Fibroblast of skin of left biceps (primary cell): ENCODE measurements at places on chromosomes 2 and 18.

GRCh38 chr2:200496696-200497095 lies 13.2 kb downstream of the KCTD18 start:
- no peak for DNase-seq

GRCh38 chr2:52115750-52116149 lies 1083.8 kb upstream of the NRXN1 start:
- peak; percentile 19 for DNase-seq

- DNase-seq: no peak
Measured at GRCh38 chr2:174595891-174596397, 1.7 kb downstream of the WIPF1 start.

DNA sequence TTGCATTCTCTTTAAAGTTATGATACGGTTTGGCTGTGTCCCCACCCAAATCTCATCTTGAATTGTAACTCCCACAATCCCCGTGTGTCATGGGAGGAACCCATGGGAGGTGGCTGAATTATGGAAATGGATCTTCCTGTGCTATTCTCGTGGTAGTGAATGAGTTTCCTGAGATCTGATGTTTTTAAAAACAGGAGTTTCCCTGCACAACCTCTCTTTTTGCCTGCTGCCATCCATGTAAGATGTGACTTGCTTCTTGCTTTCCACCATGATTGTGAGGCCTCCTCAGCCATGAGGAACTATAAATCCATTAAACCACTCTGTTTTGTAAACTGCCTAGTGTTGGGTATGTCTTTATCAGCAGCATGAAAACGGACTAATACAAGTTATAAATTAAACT lies 37.5 kb upstream of the SESTD1 start:
- DNase-seq: no peak

- peak; percentile 70 for DNase-seq
Measured at GRCh38 chr2:45009303-45009927, at the start of gene SIX2. TSS of gene SIX2 (minus strand) at chr2:45009452. CDS start at chr2:45009110, 342 bp downstream.

- DNase-seq: no peak
Measured at GRCh38 chr18:48072428-48073204, 142.2 kb upstream of the SMAD2 start.

DNA sequence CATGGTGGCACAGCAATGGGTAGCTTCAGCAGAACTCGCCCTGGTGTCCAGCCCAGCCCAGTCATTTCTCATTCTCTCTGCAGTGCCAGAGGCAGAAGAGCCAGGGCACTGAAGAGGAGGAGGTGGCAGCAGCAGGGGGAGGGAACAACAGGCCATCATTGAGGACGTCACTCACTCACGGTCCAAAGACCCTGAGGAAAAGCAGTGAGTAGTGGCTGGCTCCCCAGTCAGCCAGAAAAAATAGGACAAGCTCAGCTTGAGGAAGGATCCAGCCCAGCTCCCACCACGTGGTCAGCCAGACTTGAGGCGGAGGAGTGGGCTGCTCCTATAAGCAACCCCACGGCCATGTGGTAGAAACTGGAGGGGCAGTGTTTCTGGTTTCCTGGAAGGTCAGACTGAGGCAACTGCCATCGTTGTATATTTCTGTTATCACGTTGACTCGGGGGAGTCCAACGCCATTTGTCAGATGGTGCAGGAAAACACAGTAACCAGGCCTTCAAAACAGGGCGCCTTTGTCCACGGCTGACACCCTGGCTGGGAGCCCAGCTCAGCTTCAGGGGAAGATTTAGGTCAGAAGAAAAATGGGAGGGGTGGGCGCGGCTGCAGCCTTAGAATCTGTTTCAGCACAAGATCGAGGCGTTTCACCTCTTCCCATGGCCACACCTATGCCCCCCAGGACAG lies 19.0 kb upstream of the TMEM247 start:
- no peak for DNase-seq

DNA sequence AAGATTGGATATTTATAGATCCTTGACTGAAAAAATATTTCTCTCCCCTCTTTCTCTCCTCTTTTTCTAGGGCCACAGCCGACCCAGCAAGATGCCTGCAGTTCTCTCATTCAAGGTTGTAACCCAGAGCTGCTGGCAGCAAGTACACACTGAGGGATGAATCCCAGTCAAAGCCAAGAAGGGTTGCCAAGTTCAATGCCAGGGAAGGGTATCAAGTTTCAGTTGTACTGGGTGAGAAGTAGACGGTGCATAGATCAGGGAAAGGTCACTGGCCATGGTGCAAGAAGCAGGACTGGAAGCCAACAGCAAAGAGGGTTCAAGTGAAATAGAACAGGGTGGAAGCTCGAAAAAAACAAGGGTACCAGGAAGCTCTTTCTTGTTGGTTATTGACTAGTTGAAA lies 170.2 kb downstream of the NRP2 start:
- DNase-seq: no peak

GRCh38 chr18:79903787-79904356 lies 47.6 kb downstream of the SLC66A2 start:
- DNase-seq: no peak

- DNase-seq: no peak
Measured at GRCh38 chr18:26621161-26622026, 73.0 kb upstream of the KCTD1 start.

GRCh38 chr2:218422403-218423086 lies 3.6 kb downstream of the VIL1 start:
- DNase-seq: no peak

DNA sequence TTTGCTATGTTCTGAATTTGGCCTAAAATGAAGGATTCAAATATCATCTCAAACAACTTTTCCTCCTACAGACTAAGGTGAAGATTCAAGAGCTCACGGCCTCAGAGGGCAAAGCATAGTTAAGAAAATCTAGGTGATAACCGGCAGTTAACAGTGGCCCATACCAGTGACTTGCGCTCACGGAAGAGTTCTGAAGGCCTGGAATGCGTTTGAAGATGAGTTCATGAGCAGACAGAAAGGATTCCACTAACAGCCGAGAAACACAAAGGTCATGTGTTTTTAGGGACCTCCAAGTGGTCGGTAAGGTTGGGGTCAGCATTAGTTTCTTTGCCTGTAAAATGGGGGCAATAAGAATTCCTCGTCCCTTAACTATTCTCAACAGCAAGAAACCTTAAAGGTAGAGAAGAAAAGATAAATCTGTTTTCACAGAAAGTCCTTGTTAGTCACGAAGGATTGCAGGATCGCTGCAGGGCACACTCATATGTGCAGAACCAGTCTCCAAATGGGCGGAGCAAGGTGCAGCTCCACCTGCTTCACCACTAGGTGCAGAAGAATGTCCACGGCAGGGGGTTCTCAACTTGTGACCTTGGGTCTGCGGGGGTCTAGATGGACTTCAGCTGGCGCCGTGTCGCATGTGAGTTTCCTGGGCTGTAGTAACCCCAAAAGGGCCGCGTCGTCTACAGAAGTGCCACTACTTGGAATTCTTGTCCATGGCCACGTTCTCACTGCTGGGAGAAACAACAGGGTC lies 708 bp upstream of the RPIA start:
- no peak for DNase-seq

GRCh38 chr2:40488101-40488601 lies 36.3 kb upstream of the SLC8A1 start:
- DNase-seq: peak; percentile 18

GRCh38 chr2:90076311-90076710 lies 1384.8 kb downstream of the RPIA start:
- no peak for DNase-seq

GRCh38 chr2:129438501-129439057 lies 540.9 kb upstream of the RAB6C start:
- DNase-seq: no peak

- DNase-seq: no peak
Measured at GRCh38 chr2:238995634-238996033, 147.7 kb downstream of the TWIST2 start.

DNA sequence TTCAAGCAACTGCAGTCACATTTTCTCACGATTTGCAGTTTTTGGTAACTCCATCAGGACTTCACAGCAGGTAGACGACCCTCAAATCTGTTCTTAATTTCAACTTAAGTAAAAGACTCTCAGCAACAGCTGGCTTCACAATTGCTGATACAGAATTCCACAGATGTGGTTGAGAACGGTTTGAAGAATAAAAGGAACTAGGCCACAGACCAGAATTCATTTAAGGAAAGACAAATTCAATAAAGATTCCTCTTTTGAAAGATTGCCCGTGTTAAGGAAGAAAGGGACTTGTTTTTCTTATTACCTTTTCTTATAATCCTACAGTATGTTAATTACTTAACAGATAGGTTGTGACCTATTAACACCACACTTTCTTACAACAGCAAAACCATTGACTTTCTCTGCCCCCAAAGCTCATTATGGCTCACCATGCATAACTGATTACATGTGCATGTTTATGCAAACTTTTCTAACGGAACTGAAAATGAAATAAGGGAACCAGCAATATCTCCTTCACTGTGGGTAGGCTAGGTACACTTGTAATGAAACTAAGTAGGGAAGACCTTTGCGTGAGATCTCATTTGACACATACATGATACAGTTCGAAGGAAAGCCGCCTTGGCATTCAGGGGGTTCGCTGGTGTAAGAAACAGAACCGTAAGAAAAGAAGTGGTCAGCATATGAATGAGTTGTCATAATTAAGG lies 4.7 kb upstream of the ZNF516 start:
- DNase-seq: no peak

- DNase-seq: no peak
Measured at GRCh38 chr2:204948024-204948763, 402.9 kb downstream of the PARD3B start.

DNA sequence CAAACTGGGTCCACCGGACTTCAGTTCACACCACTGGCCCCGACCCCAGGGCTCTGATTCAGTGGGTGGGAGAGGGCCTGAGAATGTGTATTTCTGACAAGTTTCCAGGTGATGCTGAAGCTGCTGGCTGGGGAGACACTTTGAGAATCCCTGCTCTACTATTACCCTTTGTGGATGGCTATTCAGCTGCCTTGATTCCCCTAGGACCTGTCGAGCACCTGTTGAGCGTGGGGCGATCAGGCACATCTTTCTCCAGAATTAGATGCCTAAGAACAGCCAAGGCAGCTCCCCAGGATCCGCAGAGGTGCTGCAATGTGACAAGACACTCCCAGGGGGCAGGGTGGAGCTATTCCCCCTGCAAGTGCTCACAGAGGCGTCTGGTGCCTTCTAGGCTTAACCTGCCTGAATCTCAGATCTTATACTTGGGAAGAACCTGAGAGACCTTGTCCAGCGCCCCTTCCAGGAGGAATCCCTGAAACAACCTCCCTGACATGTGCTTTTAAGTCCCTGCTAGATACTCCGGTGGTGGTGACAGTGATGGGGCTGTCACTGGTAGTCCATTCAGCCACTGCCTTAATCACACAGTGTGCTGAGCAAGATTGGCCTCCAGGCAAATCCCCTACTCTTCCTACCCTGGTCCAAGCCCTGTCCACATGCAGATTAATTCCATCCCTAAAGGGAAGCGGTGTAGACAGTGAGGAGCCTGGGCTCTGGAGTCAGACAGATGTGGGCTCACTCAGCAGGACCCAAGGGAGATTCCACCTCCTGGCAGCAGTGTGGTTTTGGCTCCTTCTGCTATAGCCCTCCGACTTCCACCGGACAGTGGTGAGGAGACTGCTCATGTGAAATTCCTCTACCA lies 43.4 kb upstream of the OTOF start:
- no peak for DNase-seq

DNA sequence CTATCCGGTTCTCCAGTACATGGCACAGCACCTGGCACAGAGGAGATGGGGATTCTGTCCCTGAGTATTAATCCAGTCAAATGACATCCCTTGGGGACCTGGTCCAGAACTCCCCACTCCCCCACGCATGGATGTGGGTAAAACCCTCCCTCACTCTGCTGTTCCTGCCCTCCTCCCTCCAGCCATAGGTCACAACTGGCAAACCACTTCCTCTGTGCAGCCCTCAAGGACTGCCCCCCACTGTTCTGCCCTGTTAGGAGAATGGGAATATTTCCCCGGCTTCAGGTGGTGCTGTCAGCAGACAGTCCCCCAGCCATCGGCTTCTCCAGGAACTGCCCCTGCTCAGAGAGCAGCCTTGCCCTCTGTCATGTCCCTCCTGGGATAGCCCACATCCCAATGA lies 1.5 kb upstream of the TFCP2L1 start:
- no peak for DNase-seq

- DNase-seq: no peak
Measured at GRCh38 chr18:56574861-56575260, 63.5 kb downstream of the TXNL1 start.

DNA sequence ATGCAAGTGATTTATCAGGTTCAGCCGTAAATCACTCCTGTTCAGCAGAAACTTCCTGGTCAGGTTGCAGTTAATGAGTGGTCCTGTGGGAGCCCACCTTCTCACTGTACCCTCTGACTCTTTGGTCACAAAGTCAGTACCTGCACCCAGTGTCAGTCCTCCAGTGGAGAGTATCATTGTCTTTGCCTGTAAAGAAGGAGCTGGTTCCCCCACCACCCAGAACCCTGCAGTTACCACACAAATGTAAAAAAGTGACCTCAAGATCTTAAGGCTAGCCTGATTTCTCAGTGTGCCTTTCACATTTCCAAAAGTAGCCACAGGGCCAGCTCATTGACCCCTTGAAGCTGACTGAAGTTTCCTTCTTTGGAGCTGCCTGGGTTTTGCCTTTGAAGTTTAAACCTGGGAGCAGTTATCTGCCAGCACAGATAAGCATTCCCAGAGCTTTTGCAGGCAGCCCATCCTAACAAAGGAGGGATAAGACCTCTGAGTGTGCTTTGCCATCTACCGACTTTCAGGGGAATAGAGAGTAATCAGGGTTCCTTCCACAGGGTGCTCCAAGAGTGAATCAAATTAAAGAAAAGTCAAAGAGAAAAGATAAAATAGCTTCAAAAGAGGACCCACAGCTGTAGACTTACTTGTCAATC lies 725.2 kb downstream of the CPS1 start:
- no peak for DNase-seq

DNA sequence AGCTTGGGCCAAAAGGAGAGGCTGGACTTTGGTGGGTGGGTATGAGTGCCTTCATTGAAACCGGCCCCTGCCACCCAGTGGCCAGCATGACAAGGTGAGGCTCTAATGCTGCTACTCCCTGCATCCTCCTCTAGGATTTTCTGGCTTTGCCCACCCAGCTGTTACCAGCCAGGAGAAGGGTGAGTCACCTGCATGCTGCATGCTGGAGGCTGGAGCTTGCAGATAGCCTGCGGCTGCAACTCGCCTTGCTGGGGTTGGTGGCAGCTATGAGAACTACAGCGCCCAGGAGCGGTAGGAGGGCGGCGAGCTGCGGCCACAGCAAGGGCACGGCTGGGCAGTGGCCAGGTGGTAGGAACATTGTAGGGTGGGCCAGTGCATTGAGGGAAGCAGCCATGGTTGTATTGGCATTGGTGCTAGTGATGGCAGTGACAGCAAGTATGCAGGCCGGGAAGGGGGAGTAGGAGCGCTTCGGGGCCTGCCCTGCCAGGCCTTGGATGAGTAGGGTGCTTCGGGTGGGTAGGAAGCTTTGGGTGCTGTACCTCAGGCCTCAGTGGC lies 75.4 kb upstream of the SLC35G4 start:
- DNase-seq: no peak

- DNase-seq: no peak
Measured at GRCh38 chr2:54224997-54225396, 31.0 kb downstream of the TSPYL6 start.

GRCh38 chr2:46850742-46851141 lies 64.9 kb downstream of the MCFD2 start:
- DNase-seq: no peak

GRCh38 chr2:7884338-7884737 lies 797.5 kb upstream of the ID2 start:
- DNase-seq: no peak

- DNase-seq: peak; percentile 99
Measured at GRCh38 chr2:73089270-73090030, 17.9 kb upstream of the SFXN5 start.

GRCh38 chr2:208608122-208608835 lies 201.7 kb downstream of the PTH2R start:
- no peak for DNase-seq
